Thoracic aorta (tissue), 2 donors: ENCODE measurements at places on chromosomes 4 and X. TPM values are rescaled to one million over a fixed set of nuclear protein-coding genes. Genes with fewer than 3 reads are reported as not detected.

GRCh38 chr4:54296548-54297203 lies 67.6 kb downstream of the PDGFRA start:
- H3K27me3 ChIP-seq: no peaks in the 10 kb centered on the region
- H3K4me3 ChIP-seq: peak overlapping the region; percentile 12
- H3K27ac ChIP-seq: peak overlapping the region; percentile 80
- peaks cover 27% of the 10 kb centered on the region for H3K4me1 ChIP-seq

GRCh38 chrX:134883137-134883700 lies 107.6 kb upstream of the SMIM10 start:
- H3K27ac ChIP-seq: no peak overlapping the region
- H3K36me3 ChIP-seq: no peaks in the 10 kb centered on the region
- DNase-seq: no peak
- H3K4me1 ChIP-seq: no peaks in the 10 kb centered on the region
- no peak overlapping the region for H3K4me3 ChIP-seq

DNA sequence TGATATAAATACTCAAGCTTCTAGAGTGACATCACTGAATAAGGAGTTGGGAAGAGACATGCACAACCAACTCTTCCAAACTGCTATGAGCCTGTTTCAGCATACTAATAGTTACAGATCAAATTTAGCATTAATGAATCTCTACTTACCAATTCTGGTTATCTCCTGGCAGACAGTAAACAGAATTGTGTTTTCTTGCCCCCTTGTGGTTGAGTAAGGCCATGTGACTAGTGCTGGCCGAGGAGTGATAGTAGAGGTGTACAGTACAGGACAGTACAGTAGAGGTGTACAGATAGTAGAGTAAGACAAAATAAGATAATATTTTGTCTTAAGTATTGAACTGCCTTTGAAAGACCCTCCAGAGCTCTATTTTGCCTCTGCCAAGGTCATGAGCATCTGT lies 681.4 kb downstream of the GABRG1 start:
- H3K27me3 ChIP-seq: no peaks in the 10 kb centered on the region
- H3K4me1 ChIP-seq: peaks cover 6% of the 10 kb centered on the region
- DNase-seq: no peak
- H3K27ac ChIP-seq: no peak overlapping the region

DNA sequence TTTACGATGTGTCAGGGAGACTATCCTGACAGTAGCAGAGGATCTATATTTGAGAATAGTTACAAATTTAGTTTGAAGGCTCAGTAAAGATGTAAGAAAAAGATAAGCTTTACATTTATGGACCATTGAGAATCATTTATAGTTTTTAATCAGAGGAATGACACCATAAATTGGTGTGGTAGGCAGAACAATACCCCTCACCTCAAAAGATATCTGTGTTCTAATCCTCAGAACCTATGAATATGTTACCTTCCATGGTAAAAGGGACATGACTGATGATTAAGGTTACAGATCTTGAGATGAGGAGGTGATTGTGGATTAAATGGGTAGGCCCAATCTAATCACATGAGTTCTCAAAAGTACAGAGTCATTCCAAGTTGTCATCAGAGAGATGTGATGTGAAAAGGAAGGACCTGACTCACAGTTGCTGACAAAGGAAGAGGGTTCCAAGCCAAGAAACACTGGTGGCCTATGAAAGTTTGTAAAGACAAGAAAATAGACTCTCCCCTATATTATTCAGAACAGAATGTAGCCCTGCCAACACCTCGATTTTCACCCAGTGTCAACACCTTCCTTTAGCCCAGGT lies 27.0 kb downstream of the EREG start:
- DNase-seq: no peak
- H3K4me1 ChIP-seq: no peaks in the 10 kb centered on the region
- no peaks in the 10 kb centered on the region for H3K27me3 ChIP-seq
- no peak overlapping the region for H3K4me3 ChIP-seq
- no peaks in the 10 kb centered on the region for H3K36me3 ChIP-seq

GRCh38 chr4:78337244-78338020 lies 214.1 kb upstream of the ANXA3 start:
- no peak for DNase-seq
- no peaks in the 10 kb centered on the region for H3K36me3 ChIP-seq
- H3K4me1 ChIP-seq: no peaks in the 10 kb centered on the region
- no peak overlapping the region for H3K4me3 ChIP-seq

- no peaks in the 10 kb centered on the region for H3K36me3 ChIP-seq
- no peak overlapping the region for H3K27ac ChIP-seq
- no peaks in the 10 kb centered on the region for H3K27me3 ChIP-seq
- H3K4me3 ChIP-seq: no peak overlapping the region
Observed at GRCh38 chr4:7630568-7631287, 196.0 kb upstream of the PSAPL1 start.

- no peak overlapping the region for H3K4me3 ChIP-seq
- no peak for DNase-seq
- no peaks in the 10 kb centered on the region for H3K4me1 ChIP-seq
Observed at GRCh38 chr4:123599920-123600810, 203.6 kb downstream of the SPRY1 start.

DNA sequence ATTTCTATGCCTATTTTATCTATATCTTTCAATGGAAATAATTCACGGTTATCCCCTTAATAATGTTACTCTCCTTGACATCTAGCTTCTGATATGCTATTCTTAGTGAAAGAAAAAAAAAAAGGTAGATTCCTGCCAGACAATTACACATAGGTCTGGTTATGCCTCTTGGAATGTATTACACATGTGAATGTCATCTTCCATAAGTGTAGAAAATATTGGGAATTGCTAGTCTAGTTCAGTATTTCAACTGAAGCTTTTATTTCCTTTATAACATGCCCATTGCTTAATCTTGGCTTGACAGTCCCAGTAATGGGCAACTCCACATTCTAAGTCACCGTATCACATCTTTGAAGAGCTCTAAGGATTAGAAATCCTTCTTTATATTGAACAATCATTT lies 25.4 kb upstream of the PPP1R2C start:
- no peaks in the 10 kb centered on the region for H3K27me3 ChIP-seq
- H3K36me3 ChIP-seq: no peaks in the 10 kb centered on the region
- no peak overlapping the region for H3K4me3 ChIP-seq
- no peak for DNase-seq

Gene CHM
- total RNA-seq: 14.8 TPM

Gene GPR78
- not detected for total RNA-seq
